ENCODE measurements at places on chromosomes 3 and 15.
A peak's percentile ranks its signal among the peaks of the same experiment; 100 is the strongest.

GRCh38 chr3:17136136-17136721 lies 251.5 kb downstream of the PLCL2 start:
- no peak for DNase-seq

DNA sequence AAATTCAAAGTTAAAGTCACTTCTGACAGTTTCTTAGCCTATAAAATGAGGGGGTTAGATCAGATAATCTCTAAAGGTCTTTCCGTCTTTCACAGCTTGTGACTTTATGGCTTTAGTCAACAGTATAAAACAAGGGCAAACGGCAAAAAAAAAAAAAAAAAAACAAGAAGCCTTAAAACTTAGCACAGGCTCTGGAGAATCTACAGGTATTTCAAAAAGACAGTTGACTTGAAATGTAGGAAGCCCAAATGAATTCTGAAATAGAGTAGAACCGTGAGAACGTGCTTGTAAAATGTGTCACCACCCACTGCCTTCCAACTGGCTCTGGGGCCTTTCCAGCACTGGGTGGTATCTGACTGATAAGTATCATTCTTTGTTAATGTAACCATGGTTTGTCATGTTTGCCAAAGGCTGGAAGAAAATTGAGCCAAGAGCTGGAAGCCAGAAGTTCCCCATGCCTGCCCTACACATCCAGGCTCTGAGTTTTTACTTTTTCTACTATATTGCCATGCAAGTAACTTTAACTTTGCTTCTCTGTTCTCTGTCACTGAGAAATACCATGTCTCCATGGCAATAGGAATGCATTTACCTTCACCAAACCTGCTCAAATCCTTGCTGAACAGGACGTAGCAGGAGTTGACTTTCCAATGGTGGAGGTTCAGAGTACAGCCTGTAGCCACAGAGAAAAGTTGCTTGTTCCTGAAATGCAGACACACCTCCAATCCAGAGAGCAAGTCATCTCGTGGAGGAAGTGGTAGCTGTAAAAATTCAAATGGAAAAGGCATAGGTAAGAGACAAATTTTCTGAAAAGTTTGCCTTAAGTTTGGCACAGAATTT lies 35.8 kb upstream of the THSD4 start:
- no peak for DNase-seq

DNA sequence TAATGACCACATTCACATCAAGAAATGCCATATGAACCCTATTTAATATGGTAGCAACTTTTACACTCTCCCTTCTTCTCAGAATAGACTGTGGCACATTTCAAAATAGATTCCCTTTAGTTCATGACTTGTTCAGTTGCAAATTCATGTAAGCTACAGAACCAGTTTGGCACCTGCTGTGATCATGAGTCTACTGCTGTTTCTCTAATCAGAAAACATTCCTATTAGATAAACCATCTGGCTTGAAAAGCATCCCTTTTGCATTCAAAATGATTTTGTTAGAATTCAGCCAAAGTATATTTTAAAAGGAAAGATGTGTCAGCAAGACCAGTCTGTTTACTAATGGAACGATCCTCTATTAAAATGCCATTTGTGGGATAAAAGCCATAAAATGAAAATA lies 304.4 kb downstream of the BCHE start:
- DNase-seq: no peak

DNA sequence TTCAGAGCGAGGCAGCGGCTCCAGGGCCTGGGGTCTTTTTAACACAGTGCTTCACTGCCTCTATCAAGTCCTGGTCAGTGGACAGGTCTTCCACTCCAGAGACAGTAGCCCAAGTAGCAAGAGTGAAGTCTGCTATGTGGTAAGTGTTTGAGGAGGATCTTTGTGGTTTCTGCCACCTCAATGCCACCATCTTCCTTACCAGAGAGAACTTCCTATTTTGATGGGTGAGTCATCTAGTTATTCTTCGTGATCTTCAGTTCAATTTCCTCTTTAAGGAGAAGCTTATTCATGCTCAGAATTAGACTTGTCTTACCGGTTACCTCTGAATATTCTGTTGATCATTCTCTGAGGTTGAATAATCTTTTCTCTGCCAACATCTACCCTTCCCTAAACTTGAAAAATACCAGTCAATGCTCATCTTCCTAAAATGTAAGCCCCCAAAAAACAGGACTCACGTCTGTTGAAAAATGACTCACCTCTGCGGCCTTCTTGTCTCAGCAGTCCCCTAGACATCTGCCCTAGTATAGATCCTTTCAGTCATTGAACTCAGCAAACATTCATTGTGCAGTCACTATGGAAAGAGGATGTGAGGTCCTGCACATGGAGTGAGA lies 32.2 kb upstream of the BCL6 start:
- DNase-seq: peak; percentile 56

DNA sequence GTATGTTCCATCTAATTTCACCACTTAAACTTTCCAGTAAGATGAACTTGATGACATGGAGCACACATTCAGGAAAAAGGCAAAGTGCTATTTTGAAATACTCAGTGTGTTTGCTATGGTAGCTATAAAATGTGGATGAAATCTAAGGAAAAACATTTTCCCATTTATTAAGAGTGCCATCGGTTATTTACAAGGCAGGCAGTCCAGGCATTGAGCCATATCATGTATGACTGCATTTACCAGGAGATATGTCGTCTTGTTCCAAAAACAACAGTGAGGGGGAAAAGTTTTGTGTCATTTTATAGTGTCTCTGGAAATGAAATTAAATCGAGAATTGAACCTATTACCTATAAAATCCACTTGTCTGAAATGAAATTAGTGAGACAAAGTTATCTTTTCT lies 13.7 kb downstream of the ANXA2 start:
- DNase-seq: no peak

DNA sequence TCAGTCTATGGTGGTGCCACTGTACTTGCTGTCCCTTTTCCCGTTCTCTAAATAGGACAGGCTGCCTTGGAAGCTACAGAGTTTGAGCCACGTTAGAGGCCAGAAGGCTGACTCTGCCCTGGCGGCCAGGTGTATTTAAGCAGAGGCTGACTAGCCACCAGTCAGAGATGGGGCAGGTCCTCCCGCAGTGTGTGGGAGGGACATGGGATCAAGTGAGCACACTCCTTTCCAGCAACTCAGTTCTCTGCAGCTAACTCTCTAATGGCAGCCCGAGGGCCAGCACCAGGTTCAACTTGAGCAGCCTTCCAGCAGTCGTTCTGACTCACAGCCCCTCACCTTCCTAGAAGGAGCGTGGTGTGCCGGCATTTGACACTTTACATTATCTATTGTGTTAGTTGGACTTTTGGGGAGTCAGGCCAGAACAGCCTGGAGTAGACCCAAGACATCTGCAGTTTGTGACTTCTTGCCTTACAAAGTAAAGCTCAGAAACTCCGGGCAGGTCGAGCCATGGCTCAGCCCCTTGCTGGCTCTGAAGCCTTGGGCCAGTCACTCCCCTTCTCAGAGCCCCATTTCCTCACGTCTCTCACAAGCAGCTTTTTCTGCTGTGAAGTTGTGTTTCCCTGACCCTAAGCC lies 46.7 kb upstream of the MYZAP start:
- no peak for DNase-seq

DNA sequence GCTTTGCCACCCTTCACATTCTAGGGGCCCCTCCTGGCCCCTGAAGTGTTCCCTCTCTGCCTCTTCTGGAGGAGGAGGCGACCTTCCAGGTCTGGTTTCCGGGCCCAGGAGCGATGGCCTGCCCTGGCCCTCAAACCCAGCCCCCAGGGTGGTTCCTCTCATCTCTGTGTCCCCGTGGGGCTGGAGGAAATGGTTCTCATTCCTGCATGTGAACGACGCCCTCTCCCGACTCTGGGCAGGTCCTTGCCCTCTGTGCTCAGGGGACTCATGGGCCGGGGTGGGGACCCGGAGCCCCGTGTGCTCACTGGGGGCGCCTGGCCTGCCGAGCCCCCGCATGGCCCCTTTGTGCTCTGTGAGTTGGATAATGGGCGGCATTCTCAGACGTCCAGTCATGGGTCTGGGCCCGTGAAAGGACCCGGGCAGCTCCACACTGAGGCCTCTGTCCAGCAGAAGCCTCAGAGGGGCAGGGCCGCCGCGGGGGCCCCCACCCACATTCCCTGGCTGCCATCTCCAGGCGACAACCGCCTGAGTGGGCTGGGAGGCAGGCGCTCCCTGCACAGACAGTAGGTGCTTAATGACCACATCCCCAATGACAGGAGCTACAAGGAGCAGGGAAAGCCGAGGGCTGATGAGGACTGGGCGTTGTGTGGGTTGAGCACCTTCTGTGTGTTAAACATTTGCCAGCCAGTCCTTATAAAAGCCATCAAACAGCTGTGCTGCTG lies 5.5 kb upstream of the PLXND1 start:
- no peak for DNase-seq

DNA sequence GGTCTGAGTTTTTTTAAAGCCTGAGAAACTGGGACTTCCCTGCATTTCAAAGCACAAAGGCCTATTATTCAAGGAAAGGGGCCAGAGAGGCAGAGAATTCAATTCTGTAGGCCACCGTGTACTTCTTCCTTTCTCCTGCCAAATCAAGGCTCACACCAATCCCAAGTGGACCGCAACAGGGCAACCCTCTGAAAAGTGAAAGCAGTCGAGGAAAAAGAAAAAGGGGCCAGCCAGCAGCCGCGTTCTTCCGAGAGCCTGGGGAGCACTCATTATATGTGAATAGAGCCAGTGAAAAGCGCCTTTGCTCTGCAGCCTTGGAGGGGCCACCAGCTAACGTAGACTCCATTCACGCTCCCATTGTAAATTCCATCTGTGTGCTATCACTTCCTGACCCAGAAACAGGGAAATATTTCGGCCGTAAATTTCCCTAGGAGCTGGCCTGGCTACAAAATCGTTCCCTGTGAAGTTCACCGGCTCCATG lies 45.9 kb upstream of the THUMPD3 start:
- no peak for DNase-seq

DNA sequence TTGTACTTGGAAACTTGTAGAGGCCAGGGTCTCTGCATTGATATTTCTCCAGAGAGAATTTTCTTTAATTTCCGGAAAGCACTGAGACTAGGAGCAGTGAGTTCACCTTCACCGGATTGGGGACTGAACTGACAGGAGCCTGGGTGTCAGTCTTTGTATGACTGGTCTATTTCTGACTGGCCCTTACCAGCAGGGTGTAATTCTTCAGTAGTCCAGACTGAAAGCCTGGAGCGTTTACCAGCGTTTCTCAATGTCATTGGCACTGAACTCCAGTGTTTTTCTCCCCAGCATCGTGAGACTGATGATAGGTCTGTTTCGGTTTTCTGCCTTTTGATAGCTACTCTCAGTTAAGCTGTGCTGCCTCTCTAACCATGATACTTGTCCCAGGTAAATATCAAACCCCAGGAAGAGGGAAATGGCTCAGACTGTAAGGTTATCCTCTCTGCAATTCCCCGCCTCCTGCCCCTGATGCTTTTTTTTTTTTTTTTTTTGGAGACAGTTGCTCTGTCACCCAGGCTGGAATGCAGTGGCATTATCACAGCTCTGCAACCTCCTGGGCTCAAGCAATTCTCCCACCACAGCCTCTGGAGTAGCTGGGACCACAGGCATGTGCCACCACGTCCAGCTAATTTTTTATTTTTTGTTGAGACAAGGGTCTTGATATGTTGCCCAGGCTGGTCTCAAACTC lies 103.6 kb downstream of the CACNA2D3 start:
- no peak for DNase-seq

DNA sequence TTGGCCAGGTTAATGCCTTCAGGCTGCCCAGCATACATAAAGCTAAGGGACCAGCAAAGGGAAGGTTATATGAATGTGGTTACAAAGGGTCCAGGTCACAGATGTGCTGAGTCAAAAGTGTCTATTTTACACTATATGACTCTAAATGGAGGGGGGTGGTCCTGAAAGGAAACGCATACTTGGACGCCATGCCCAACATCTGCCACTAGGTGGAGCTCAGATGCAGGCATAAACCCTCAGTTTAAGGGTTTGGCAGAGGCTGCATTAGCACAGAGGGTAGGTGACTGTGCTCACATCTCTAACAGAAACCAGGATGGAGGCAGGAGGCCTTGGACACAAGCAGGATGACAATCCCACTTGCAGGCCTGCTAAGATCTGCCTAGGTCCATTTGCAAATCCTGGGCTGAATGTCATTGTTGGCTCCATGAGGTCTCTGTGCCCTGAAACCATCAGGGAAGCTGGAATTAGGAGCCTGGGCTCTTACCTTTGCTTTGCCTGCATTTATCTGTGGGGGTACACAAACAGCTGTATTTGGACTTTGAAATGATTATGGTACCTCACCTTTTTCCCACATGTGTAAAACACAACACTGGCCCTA lies 55.8 kb downstream of the ZNF621 start:
- peak; percentile 60 for DNase-seq

GRCh38 chr3:44340058-44340395 lies 1.5 kb downstream of the TCAIM start:
- DNase-seq: no peak

DNA sequence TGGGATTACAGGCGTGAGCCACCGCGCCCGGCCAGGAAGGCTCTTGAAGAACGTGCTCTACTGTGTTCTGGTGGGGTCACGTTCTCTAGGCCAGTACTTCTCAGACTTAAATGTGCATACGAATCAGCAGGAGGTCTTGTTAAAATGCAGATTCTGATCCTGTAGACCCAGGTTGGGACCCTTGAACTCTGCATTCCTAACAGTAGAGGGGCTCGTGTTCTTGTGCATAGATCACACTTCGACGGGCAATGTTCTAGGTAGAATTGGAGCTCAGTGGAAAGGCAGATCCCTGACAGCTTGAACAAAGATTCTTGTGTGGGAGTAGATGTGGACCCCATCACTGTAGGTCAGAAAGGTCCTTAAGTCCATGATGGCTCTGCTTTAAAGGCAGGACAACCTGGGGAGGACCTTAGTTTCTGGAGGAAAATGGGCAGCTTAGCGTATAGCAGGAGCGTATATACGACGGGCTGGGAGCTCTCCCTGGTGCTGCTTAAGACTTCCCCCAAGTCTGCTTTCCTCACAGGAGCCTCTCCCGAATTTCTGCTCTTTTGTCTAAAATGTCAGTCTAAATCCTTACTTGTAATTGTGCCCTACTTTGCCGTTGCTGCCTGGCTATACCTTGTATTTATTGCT lies 16.9 kb upstream of the FAM81A start:
- DNase-seq: no peak

DNA sequence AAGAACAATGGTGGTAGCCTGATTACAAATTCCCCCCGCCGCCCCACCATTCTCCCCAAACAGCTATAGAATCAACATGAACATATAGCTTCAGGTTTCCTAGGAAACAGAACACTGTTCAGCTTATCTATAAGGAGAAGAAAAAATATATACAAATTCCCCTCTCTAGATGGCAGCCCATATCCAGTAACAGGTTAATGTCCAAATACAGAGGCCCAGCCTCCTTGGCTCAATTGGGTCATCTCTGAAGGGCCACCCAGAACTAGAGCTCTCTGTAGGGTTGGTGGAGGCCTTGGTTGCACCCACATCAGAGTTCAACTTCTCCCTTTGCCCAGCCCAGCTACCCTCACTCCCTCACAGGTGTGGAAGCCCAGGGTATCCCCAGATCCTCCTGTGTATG lies 91.5 kb upstream of the ADAMTS17 start:
- no peak for DNase-seq

DNA sequence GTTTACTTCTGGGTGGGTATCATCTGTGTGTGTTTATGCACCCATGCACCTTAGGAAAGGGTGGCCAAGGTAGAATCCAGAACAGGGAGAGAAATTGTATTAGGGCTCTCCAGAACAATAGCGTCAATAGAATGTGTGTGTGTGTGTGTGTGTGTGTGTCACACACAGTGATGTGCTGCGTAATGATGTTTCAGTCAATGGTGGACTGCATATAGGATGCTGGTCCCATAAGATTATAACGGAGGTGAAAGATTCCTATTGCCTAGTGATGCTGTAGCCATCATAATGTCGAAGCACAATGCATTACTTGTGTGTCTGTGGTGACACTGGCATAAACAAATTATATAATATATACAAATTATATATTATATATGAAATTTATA lies 69.3 kb upstream of the PRR23C start:
- DNase-seq: no peak

- peak; percentile 62 for DNase-seq
Measured at GRCh38 chr3:10192953-10193691, 28.4 kb downstream of the IRAK2 start.

Data from CD4-positive, alpha-beta T cell treated with Interleukin-1 beta for 1 hour (primary cell).